ENCODE measurements at places on chromosomes 1 and 21.

DNA sequence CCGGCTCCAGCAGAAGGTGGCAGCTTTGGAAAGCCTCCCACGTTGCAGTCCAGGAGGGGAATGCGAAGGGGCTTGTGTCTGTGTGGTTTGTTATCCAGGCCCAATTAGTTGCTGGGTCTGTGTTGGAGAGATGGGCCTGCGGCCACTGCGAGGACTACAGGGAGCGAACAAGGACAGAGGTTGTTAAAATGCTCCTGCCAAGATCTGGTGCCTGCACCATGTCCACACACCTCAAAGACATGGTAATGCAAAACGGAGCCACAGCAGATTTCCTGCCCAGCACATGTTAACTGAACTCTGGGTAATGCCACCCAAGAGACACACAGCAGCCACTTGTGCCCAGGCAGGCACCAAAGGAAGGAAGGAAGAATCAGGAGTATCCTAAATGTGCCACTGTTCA is 18.6 kb downstream of the GRIK3 start:
- no peak for DNase-seq

GRCh38 chr1:235049217-235049616 is 79.4 kb downstream of the TOMM20 start:
- DNase-seq: no peak

DNA sequence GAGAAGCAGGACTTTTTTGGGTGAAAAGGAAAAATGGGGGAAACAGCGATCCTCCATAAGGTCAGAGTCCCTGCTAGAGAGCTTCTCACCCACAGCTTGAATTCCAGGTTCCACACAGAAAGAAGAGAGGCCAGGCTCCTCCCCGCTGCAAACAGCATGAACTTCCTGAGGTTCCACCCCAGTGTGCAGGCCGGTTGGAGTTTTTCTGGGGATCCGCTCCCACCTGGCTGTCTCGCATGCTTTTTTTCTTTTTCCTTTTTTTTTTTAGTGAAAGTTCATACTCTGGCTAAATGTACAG is 595.1 kb upstream of the ZP4 start:
- DNase-seq: no peak

DNA sequence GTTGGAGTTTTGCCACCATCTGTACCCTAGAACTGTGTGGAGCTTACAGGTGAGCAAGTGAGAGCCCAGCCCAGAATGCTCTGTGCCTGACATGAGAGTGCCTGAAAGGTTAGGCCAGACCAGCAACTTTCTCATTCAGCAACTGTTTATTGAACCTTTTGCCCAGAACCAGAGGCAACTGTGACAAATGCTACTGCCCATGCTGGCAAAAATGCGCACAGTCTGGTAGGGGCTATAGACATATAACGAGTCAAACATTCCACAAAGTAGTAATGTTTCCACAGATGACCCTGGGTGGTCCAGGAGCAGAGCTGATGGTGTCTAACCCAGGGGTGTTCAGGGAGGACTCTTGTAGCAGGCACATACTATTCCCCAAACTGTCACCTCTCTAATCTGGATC is 56.0 kb upstream of the GCLM start:
- no peak for DNase-seq

- no peak for DNase-seq
These were observed at the start of gene ERG for GRCh38 chr21:38498057-38498833. Gene ERG, minus strand, starts transcription at chr21:38498477. Its CDS starts 97 bp downstream, at chr21:38498380.

GRCh38 chr1:203177470-203178039 is 1.9 kb upstream of the MYBPH start:
- no peak for DNase-seq

DNA sequence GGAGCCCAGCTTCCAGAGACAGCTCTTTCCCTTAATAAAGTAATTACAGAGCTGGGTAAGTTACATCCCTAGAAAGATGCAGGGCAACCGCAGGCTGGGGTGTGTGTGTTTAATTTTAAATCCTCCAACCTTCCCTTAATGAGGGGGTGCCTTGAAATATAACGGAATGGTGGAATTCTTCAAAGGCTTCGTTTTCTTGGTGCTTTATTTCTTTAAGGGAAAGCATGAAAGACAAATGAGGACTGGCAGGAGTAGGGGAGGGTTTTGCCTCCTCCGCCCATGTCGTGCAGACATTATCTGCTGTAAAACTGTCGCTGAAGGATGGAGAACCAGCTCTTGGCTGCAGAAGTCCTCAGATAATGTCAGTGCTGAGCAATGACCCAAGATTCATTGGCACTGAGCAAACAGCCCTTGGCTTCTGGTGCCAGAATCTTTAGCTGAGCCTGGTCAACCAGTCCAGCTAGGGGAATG is 15.5 kb downstream of the SLC6A17 start:
- DNase-seq: no peak

DNA sequence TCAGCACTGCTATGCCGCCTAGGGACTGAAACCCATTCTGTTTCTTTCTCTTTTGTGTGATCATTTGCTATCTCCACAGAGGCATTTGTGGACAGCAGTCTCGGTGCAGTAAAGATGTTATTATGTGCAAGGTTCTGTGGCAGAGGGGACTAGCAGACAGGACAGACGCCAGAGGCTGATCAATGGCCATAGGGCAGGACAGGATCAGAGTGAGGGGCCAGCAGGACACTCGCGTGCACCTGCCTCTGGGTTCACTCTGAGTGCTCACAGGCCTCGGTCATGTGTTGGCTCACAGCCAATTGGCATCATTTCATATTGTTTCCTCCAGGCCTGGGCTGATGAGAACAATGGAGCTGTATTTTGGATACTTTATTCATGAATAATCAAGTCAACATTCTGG is 212.6 kb downstream of the TGFB2 start:
- DNase-seq: peak; percentile 27

- no peak for DNase-seq
These were observed 154.4 kb upstream of the KLHDC7A start for GRCh38 chr1:18326211-18326897.

DNA sequence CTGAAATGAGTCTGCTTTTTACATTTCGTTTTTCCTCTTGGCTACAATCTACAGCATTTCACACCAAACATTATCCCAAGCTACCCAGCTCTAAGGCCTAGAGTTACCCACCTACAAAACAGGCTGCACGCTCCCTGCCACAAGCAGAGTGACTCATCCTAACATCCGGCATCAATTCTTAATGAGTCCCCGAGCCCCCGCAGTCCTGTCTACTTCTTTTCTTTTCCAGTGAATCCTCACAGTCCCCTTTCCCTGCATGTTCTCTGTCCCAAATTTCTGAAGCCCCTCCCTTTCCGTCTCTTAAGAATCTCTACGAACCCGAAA is 650 bp downstream of the PCNX2 start:
- DNase-seq: peak; percentile 12

DNA sequence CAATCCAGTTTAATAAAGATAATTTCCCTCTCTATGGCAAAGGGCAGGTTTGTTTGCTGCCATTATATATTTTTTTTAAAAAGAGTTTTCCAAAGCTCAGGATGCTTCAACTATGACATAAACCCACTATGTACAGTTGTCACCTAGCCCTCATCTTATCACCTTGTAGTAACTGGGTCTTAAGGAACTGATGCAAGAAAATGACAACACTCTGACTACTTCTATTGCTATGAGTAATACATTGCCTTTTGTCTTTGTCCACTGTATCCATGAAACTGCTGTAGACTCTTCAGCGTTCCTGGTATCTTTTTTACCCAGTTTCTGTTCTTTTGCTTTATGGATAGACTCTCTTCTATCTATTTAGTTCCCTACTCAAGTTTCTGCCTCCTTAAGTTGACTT is 586.5 kb downstream of the NEGR1 start:
- no peak for DNase-seq

DNA sequence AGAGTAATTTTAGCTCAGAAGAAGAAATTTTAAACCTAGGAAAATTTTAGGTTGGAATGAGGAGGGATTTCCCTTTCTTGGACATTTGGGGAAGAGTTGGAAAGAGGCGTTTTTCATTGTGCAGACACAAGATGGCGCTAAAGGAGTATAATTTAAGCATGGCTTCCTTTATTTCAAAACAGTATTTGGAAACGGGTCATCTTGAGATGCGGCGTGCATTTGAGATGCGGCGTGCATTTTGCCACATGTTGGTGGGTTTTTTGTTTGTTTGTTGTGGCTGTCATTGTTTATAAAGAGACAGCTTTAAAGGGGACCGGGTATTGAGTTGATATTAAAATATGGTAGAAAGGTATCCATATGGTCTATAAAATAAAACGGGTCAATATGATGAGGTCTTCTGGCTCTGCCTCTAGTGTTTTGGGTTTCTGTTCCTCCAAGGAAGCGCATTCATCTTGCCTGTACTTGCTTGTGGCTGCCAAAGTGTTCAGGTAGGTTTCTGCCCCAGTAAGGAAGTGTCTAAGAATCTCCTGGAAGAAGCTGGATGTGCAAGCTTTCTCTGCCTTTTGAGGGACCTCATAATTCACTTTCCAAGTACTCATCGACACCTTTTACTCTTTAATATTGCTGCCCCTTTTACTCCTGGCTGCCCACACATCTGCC is 210.3 kb downstream of the SLC35F3 start:
- peak; percentile 40 for DNase-seq

DNA sequence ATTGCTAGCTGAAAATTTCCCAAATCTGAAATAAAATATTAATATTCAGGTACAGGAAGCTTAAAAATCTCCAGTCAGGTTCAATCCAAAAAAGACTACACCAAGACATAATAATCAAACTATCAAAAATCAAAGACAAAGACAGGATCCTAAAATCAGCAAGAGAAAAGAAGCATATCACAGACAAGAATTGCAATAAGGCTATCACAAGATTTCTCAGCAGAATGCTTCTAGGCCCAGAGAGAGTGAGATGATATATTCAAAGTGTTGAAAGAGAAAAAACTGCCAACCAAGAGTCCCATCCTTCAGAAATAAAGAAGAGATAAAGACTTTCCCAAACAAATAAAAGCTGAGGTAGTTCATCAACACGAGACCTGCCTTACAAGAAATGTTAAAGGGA is 5.0 kb upstream of the SELP start:
- DNase-seq: no peak

GRCh38 chr1:54846716-54847284 is 40.2 kb downstream of the DHCR24 start:
- DNase-seq: no peak

- DNase-seq: no peak
These were observed 854.4 kb downstream of the LTN1 start for GRCh38 chr21:28138272-28138671.

- no peak for DNase-seq
These were observed 646 bp downstream of the IER5 start for GRCh38 chr1:181089017-181089675.

GRCh38 chr1:2322581-2323211 is 68.7 kb downstream of the MORN1 start:
- no peak for DNase-seq

- peak; percentile 39 for DNase-seq
These were observed 997 bp downstream of the IFNAR2 start for GRCh38 chr21:33230545-33231324.

DNA sequence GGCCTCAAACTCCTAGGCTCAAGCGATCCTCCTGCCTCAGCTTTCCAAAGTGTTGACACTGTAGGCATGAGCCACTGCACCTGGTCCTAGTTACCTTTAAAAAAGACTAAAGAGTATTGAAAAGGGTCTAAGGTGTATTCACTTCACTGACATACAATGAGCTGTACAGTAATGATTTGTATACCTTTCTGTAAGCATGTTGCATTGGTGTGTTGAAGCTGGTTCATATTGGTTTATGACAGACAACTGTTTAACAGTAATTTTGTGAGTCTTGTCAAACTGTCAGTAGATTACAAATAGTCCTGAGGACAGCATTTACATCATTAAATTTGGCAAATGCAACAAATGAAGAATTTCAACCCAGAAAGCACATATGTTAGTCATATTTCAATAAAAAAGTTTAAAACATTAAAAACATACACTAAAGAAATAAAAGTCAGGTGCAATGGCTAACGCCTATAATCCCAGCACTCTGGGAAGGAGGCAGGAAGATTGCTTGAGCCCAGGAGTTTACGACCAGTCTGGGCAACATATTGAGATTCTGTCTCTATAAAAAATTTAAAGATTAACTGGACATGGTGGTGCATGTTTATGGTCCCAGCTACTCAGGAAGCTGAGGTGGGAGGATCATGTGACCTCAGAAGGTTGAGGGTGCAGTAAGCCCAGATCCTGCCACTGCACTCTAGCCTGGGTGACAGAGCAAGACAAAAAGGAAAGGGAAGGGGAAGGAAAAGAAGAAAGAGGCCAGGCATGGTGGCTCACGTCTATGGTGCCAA is 88.3 kb upstream of the HP1BP3 start:
- no peak for DNase-seq

GRCh38 chr1:3717041-3717714 is 35.1 kb upstream of the CCDC27 start:
- no peak for DNase-seq

- DNase-seq: no peak
These were observed 98.5 kb upstream of the CD53 start for GRCh38 chr1:110774398-110774797.

DNA sequence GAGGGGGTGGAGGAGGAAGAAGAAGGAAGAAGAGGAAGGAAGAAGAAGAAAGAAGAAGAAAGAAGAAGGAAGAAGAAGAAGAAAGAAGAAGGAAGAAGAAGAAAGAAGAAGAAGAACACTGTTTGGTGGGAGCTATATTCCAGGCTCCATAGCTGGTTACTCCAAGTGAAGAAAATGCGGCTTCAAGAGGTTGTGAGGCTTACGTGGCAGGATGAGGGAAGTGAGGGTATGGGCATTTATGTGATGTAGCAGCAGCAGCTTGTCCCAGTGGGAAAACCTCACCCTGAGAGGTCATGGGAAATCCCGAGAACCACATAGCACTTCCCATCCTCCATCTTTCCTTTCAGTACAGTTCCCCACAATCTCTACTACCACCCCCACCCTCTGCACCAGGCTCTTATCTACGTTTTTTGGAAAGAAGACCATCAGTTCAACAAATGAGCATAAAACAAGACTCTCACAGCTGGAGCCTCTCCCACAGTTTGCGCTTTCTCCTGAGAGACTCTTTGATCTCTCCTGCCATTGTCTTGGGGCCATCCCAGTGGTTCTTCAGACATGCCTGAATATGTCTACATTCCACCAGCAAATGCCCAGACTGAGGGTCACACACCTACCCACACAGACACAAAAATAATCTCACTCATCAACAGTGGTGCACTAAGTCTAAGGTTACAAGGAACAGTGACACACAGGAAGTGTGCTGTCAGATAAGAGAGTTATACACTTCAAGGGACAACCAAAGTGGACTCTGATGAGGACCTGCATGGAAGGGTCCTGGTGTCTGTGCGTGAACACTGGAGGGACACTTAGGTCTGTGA is 77.9 kb upstream of the KCNJ15 start:
- no peak for DNase-seq

DNA sequence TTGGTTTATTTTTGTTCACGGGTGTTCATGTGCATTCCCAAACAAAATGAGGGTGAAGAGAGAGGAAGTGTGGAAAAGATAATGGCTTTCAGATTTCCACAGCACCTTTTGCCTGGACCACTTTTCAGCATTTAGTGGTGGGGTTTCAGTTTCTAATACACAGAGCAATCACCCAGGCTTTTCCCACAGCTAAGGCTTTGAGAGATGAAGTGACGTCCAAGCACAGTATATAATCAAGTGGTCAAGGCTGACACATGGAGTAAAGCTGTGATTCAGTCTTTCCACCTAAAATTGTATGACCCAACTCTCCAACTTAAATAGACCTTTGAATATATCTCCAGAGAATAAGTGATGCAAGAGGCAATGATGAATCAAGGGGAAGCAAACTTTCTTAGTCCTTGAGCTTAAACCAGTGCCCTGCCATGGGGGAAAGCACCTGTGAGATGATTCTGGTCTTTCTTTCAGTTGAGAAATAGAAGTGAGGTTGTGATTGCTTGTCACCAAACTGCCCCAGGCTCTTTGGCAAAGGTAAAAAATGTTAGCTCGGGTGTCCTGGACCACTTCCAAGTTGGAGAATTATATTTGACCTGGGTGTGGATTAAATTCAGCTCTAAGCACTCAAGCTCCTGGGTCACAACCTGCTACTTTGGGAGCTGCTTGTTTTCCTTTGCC is 2.4 kb upstream of the PIK3R3 start:
- no peak for DNase-seq
